ELF-1 (cell line): ENCODE measurements at places on chromosomes 5 and 9.
A peak's percentile ranks its signal among the peaks of the same experiment; 100 is the strongest.

DNA sequence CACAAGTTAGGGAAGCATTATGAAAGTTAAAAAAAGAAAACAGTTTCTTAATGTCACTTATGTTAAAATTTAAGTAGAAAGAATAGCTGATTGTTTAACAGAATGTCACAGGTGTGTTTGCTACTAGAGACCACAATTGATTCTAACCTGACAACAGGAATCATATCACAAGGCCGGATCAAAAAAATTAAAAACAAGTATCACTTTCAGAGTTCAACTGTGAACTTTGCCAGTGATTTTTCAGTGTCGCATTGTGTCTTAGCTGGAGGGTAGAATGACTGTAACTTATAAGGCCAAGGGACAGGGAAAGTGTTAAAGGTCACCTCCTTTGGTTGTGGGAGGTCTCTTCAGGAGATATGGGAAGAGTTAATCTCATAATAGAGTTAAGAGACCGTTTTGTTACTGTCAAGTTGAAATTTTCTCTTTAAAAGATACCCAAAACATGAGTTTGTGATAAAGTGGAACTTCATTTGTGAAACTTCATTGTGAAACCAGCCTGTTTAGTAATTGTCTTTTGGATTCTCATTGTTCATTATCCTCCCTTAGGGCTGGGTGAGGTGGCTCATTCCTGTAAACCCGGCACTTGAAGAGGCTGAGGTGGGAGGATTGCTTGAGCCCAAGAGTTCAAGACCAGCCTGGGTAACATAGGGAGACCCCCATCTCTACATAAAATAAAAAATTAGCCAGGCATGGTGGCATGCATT, 40.9 kb downstream of the CPEB4 start:
- DNase-seq, result no peak

DNA sequence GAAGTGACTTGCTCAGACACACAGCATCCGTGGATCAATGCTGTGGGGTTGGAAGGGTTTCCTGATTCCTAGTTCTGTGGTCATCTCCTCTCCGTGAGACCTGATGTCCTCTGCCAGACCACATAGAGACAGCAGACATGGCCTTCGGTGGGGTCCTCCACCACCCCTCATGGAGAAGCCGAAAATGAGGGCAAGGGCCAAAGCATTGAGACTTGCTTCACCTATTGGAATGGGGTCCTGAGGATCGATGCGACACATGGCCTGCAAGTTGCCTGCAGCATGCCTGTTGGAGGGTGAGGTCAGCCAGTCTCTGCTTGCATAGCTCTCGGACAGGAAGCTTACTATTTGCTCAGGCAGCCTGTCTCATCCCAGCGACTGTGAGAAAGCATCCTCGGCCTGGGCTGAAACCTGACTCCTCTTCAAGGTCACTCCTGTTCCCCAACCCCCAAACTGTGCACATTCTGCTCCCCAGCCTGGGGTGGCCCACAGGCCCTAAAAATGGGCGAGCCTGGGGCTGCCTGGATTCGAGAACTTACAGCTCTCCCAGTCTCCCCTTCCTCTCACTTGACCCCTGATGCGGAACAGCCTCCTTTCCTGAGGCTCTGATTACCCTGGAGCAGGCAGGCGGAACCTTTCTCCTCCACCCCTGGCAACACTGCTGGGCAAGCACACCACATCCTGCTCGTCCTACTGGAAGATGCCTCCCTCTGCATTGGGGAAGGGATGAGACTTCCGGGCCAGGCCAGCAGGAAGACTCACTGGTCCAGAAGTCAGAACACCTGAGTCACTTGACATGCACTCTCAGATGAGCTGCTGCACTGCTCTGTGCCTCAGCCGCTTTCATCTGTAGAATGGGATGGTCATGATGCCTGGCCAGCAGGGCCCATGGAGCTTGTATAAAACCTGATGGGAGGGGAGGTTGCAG, 186.9 kb downstream of the RGS3 start:
- no peak for DNase-seq

GRCh38 chr9:19372567-19372966, 7.5 kb downstream of the RPS6 start:
- DNase-seq, result no peak

GRCh38 chr9:20619487-20620200, 2.7 kb downstream of the MLLT3 start:
- peak; percentile 38 for DNase-seq

DNA sequence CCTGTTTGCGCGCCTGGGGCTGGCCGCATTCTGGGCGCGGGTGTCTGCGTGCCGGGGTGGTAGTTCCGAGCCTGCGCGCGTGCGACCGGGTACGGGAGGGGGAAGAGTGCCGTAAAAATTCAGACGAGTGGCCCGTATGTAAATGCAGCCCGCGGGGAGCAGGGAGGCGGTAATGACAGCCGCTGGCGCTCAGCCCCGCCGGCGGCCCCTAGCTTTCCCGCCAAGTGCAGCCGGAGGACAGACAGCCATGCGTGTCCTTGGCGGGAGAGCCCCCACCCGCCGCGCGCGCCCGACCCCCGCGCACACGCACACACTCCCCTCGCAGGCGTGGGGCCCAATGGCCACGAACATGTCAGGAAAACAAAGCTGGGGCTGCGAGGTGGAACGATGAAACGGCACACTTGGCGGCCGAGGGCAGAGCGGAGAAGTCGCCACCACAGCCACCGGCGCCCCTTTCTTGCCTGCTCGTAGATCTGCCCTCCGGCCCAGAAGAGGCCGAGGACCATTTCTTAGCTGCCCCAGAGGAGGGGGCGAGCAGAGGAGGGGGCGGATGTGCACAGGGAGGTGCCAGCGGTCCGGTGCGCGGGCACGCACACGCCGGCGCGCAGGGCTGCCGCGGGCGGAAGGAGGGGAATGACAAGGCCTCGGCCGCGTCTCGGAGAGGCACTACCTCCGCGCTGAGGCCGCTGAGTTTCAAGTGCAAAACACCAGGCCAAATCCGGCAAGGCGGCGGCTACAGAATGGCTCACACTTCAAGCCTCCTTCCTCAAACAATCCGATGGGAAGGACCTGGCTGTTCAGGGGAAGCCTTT, 208.4 kb downstream of the MEF2C start:
- peak; percentile 77 for DNase-seq

DNA sequence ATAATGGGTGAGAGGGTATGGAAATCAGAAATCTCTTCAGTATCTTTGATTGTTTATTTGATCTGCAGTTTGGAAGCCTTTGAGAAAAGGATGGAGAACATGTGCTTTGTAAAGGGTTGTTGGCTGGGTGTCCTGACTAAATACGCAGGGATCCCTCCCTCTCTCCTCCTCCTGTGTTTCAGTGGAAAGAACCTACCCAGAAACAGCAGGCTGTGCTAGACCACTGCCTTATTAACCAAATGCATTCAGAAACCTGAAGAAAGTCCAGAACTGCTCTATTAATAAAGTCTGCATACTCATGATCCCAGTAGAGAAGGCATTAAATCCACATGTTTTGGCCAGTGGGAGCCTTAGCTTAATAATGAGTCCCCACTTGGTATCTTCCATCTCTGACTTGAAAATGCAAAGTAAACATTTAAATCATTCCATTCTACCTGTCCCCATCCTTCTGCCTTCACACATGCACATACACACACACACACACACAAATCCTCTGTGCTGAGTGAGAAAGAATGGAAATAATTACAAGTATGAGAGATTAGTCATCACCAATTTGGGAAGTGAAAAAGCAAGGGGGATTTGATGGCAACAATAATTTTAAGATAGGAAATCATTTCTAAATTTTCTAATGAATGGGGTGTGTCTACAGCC, 10.0 kb upstream of the LECT2 start:
- no peak for DNase-seq

GRCh38 chr5:80566711-80567259, 3.3 kb downstream of the ANKRD34B start:
- DNase-seq, result no peak

GRCh38 chr5:88785746-88786565, 97.0 kb downstream of the MEF2C start:
- peak; percentile 26 for DNase-seq

- no peak for DNase-seq
Observed at GRCh38 chr9:17782430-17783149, 203.7 kb downstream of the SH3GL2 start.

DNA sequence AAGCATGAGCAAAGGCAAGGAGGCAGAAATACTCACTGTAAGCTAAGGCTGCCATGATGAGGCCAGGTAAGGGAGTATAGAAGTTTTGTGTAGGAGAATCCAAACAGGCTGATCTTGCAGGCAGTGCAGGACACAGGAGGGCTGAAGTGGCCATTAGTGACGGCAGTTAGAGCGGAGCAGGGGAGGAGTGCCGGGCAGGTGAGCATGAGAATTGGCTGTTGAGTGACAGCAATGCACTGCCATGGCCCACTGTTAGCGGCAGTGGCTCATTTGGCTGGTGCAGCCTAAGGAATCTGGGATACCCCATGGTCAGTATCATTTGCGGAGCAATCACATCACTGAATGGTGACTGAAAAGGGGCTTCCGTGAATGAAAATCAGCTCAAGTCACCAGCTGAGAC, 22.8 kb downstream of the RGS3 start:
- DNase-seq, result no peak

- DNase-seq, result no peak
Observed at GRCh38 chr5:131968396-131968954, 23.0 kb upstream of the MEIKIN start.

GRCh38 chr5:149113669-149114068, 27.6 kb upstream of the ABLIM3 start:
- no peak for DNase-seq

- no peak for DNase-seq
Observed at GRCh38 chr5:158642879-158643278, 456.8 kb downstream of the EBF1 start.
